Kidney (tissue), 22 donors: ENCODE measurements at places on chromosomes 16 and 17. TPM values are rescaled to one million over a fixed set of nuclear protein-coding genes. Genes with fewer than 3 reads are reported as not detected.

KRTAP1-5 gene
- total RNA-seq, result not detected

ALOX12B gene
- not detected for total RNA-seq

DNA sequence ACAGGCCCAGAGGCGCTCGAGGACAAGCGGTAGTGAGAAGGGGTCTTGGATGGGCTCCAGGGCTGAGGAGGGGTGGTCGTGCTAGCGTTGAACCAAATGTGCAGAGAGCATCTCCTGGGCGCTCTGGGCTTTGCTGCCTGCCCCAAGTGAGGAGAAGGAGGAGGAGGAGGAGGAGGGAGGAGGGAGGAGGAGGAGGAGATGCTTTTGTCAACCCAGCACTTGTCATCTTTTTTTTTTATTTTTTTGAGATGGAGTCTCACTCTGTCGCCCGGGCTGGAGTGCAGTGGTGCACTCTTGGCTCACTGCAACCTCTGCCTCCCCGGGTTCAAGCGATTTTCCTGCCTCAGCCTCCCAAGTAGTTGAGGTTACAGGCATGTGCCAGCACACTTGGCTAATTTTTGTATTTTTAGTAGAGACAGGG lies 59.8 kb downstream of the PGS1 start:
- H3K36me3 ChIP-seq, result no peaks in the 10 kb centered on the region
- no peak for DNase-seq
- H3K27me3 ChIP-seq, result no peaks in the 10 kb centered on the region
- no peak overlapping the region for H3K4me3 ChIP-seq
- no peaks in the 10 kb centered on the region for H3K4me1 ChIP-seq
- no peak overlapping the region for H3K27ac ChIP-seq

GRCh38 chr17:64509179-64509578 lies 2.4 kb downstream of the CEP95 start:
- DNase-seq, result no peak
- H3K36me3 ChIP-seq, result peaks cover 13% of the 10 kb centered on the region
- no peak overlapping the region for H3K4me3 ChIP-seq
- H3K27ac ChIP-seq, result no peak overlapping the region
- H3K27me3 ChIP-seq, result no peaks in the 10 kb centered on the region

DNA sequence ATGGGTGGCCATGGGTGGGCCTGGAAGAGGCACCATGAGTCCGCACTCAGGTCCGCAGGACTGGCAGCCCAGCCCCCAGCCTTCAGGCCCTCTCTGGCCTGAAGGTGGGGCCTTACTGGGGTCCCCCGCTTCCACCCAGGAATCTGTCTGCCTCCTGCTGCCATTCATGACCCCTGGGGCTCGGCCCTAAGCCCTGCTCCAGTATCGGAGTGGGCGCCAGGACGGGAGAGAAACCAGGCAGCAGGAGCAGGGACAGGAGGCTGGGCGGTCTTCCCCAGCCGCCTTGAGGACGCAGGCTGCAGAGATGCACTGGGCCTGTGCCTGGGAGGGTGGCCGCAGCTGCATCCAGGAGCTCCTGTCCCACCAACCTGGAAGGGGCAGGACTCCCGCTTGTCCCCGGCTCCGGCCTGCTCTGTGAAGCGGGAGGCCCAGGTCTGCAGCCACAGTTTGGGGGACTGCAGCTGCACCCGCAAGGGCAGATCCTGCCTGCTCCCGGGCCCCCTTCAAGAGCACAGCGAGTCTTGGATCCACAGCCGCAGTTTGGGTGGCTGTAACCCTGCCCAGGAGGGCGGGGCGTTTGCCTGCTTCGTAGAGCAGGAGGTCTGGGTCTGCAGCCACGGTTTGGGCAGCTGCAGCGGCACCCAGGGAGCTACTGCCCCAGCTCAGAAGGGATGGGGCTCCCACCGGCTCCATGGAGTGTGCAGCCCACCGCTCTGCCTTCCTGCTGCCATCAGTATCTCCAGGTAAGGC lies 81.8 kb upstream of the DNAJA2 start:
- no peak for DNase-seq
- H3K4me1 ChIP-seq, result no peaks in the 10 kb centered on the region
- no peaks in the 10 kb centered on the region for H3K36me3 ChIP-seq
- H3K27me3 ChIP-seq, result no peaks in the 10 kb centered on the region
- H3K27ac ChIP-seq, result no peak overlapping the region

GRCh38 chr17:82217530-82218204 lies 5.0 kb upstream of the CCDC57 start:
- no peak for DNase-seq
- H3K36me3 ChIP-seq, result no peaks in the 10 kb centered on the region
- no peak overlapping the region for H3K4me3 ChIP-seq
- peak overlapping the region; percentile 90 for H3K27ac ChIP-seq

DNA sequence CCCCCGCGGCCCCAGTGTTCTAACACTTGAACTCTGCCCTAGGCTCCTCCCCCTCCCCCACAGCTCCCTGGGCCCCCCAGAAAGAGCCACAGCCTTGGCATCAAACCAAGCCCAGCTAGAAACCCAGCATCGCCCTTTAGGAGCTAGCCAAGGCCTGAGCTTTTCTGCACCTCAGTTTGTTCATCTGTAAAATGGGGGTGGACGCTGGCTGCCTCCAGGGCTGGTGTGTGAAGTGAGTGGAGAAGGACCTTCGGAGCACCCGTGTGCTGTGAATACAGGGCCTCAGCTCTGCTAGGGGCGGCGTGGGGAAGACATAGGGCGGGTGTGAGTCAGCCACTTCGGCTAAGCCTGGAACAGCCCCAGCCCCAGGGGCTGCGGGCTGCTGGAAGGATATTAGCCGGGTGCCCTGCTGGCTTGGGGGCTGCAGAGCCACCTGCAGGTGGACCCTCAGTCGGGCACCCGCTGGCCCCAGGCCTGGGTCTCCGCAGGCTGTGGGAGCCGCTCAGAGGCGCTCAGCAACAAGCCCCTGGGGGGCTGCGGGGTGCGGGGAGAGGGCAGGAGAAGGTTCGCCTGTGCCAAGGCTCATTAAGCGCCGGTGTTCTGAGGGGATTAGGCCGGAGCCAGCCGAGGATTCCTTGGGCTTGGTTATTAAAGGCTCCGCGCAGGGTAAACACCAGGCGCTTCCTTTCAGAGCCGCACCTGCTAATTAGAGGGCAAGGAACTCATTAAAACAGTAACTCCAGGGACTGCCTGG lies 217.0 kb upstream of the CIBAR2 start:
- no peak overlapping the region for H3K27ac ChIP-seq
- H3K27me3 ChIP-seq, result no peaks in the 10 kb centered on the region
- H3K4me1 ChIP-seq, result peaks cover 2% of the 10 kb centered on the region
- no peak overlapping the region for H3K4me3 ChIP-seq
- no peaks in the 10 kb centered on the region for H3K36me3 ChIP-seq

DNA sequence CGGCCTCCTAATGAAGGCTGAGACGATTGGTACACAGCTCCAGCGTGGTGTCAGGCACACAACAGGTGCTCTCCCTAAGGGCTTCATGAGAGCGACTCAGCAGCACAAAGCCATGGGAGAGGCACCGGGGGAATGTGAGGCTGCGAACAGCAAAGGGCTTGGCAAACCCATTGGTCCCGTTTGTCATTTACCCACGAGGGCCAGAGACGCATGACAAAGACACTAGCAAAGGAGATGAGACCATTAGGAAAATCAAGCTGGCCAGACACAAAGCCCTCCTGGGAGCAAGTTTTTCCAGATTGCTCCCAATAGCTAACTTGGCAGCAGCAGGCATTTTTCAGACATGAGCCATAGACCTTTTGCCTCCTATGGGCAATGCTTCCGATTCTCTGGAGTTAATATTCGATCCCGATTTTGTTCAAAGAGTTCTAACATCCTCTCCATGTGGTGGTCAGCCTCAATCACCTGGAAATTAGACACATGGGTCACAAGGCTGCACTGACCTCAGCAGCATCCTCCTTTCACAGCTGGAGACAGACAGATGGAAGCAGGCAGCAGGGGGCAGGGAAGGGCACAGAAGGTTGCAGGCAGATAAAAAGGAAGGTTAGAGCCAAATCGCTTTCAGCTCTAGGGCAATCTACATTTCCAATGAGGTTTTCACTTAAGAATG lies 38.2 kb downstream of the TK2 start:
- H3K4me3 ChIP-seq, result no peak overlapping the region
- no peaks in the 10 kb centered on the region for H3K27me3 ChIP-seq
- no peak for DNase-seq
- peaks cover 3% of the 10 kb centered on the region for H3K36me3 ChIP-seq
- H3K27ac ChIP-seq, result peak overlapping the region; percentile 82
